ENCODE measurements at places on chromosomes 7 and 10.

DNA sequence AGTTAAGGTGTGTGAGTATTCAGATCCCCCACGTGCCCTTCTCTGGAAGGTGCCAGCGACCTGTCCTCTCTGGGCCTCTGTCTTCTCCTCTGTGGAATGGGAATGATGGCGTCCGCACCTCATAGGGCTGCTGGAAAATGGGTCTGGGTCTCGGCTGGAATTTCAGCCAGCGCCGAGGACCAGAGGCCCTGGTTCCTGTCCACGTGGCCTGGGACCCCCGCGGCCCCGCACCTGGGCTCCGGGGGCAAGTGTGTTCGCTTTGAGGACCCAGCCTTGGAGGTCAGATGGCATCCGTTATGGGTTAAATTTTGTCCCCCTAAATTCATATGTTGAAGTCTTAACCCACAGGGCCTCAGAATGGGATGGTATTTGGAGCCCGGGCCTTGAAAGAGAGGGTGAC, 32.6 kb upstream of the PSMG3 start:
- DNase-seq, result no peak

GRCh38 chr7:115980159-115980558, 50.4 kb downstream of the TFEC start:
- no peak for DNase-seq

DNA sequence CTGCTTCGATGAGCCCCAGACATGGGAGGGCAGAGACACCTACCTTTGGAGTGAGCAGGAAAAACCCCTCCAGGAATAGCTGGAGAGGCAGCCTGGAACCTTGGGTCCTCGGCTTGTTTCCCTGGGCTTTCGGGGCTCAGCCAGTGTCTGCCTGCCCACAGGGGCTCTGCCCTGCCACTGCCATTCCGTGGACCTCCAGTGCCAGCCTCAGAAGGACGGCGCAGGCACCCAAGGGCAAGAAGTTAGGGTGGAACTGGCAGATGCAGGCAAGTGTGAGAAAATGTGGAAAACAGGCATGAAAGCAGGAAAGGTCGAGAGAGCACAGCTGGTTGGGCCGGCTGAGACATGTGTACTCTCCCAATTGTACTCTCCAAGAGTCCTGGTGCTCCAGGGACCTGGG, 281.5 kb downstream of the GRID1 start:
- DNase-seq, result no peak

- no peak for DNase-seq
Observed at GRCh38 chr7:159019111-159019510, 125.6 kb downstream of the VIPR2 start.

DNA sequence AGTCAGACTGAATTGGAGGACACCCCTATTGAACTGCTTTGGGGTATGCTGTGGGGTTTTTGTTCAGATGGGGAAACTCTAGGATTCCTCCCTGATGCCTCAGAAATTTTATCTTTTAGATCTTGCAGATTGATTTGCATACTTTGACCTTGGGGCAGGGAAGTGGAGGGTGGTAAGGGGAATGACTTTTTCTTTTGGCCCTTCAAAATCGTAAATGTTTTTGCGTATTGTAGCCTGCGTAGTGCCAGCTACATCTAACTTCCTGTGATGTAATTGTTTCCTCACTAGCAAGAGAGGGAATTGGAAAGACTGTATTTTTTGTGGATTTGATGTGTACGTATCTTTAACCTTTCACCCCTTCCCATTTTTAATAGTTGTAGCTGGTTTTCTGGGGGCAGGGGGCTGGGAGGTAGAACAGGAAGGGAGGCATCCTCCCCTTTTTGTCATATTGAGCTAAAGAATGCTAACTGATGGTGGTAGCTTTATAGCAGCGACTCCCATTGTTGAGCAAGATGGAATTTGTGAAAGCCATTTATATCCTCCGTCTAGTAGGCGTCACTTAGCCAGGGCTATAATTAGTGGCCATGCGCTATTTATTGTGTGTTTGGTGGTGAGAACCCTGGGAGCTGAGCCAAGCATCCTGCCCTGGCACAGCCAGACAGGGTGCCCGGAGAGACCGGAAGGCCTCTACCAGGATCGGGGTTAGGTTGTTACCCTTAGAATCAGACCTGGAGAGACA, 11.3 kb downstream of the DUSP5 start:
- no peak for DNase-seq

- no peak for DNase-seq
Observed at GRCh38 chr7:20030915-20031362, 186.2 kb downstream of the MACC1 start.

DNA sequence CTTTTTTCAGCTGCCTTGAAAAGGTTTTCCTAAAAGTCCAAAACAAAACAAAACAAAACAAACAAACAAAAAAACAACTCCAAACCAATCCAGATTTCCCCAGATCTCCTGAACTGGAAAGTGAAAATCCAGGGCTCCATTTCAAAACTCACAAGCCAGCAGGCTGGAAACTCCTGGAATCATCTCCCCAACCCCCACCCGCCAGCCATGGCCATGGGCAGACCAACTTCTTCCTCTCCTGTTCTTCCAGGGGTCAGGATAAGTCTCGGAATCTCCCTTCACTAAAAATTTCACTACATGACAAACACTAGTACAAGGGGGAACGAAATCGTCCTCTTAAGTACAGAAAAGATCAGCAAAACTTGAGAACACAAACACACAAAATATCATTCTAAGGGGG, 40.4 kb downstream of the GNA12 start:
- no peak for DNase-seq

DNA sequence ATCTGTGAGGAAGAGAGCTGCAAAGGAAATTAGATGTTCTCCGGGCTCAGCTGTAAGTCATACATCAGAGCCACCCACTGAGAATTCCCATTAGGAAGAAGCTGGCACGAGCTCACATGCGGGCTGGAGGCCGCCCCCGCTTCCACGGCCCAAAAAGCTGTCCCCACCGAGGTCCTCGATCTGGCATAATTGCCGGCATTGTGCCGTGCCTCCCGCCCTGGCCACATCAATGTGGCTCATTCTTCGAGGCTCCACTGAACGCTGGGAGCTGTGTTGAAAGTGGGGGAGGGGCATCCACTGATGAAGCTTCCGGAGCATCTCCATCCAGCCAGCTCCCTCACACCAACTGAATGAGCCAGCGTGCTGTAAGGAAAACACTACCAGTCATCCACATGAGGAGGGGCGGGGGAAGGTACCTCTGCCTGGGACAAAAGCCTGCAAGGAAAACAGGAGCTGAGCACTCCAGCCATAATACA, 173.1 kb downstream of the PTPRN2 start:
- no peak for DNase-seq

- no peak for DNase-seq
Observed at GRCh38 chr10:70668454-70668970, 3.8 kb upstream of the ADAMTS14 start.

GRCh38 chr7:16991551-16991950, 109.8 kb upstream of the AGR3 start:
- no peak for DNase-seq

DNA sequence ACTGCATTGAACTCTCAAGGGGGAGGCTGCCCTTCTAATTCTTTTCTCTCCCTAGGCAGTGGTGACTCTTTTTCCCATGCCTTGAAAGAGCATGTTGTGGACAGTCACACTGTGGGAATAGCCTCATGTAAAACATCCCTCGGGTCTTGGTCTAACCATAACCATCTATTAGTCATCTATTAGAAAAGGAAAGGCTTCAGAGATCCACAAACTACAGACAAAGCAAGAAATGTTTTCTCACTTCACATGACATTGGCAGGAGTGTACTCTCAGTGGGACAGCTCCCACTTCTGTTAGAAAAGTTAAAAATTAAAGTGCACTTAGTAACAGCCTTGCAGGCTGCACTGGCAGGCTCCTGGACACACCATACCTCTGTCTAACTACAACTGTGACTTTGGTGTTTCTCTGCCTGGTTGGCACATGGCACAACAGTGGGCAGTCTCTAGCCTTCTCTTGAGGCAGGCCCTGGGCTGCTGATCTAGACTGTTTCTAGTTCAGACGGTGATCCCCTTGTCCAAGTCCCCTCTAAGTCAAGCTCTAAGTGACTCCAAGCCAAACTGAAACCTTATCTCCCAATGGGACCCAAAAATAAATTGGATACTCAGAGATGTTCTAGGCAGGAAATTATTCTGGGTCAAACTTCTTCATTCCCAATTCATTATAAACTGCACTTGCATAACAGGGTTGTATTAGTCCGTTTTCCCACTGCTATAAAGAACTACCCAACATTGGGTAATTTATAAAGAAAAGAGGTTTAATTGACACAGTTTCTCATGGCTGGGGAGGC, 57.9 kb upstream of the ITGB1 start:
- DNase-seq, result no peak

- no peak for DNase-seq
Observed at GRCh38 chr7:119596651-119597050, 676.3 kb upstream of the KCND2 start.

- no peak for DNase-seq
Observed at GRCh38 chr7:82471351-82472020, 27.9 kb upstream of the CACNA2D1 start.
